Hepatocyte (in vitro differentiated cells): ENCODE measurements at places on chromosomes 1 and 21. TPM values are rescaled to one million over a fixed set of nuclear protein-coding genes. Genes with fewer than 3 reads are reported as not detected.

GRCh38 chr21:44299458-44300261, at the start of gene PFKL:
PFKL (plus strand) TSS chr21:44300053; CDS start chr21:44300106, 53 bp downstream.
- DNase-seq, result peak; percentile 88

DNA sequence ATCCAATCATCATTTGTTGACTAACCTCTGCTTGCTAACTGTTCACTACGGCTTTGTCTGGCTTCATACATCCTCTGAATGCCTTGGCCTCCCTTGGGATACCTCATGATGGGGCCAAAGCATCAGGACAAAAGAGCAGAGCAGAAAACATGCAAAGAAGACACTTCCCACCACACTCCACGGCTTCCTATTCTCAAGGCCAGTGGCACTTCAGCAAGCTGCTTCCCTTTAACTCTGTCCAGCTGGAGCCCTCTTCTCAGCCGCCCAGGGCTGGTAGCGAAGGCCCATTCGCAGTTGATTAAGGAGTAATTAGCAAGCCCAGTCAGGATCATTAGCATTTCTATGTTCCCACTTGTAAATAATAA, 224.3 kb upstream of the FGGY start:
- DNase-seq, result no peak

DNA sequence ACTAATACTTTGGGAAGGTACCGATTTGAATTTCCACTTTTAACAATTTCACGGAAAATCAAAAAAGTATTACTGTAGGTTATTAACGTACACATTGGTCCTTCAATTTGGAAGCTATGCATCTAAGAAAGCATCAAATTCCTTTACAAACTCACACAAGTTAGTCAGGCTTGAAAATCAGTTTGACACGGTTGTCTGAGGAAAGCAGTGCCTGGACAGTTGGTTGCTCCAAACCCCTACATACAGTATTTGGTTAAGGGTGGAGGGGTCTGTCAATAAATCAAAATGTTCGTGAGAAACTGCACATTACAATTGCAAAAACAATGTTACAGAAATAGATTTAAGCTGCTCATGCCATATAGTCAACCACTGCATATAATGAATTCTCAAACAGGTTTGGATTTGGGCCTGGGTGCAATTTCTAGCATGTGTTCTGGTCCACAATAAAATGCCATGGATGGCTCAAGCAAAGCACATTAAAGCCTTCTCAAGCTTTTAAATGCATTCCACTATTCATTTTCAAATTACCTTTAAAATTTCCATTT, 19.9 kb upstream of the RBM34 start:
- DNase-seq, result no peak

GRCh38 chr1:82795508-82796149, 994.9 kb downstream of the ADGRL2 start:
- no peak for DNase-seq

Gene RAP1GAP
- total RNA-seq, result 12.0 and 12.3 TPM in 2 replicates

Gene TMEM54
- total RNA-seq, result 24.8 and 33.5 TPM in 2 replicates

Gene OR2L3
- not detected in 2 replicates for total RNA-seq

Gene SYNC
- 7.6 and 9.0 TPM in 2 replicates for total RNA-seq
